ENCODE measurements at places on chromosomes 7 and 10. TPM values are rescaled to one million over a fixed set of nuclear protein-coding genes. Genes with fewer than 3 reads are reported as not detected.

Gene AUTS2
- 81.2 TPM for polyA plus RNA-seq

Gene SORCS1
- polyA plus RNA-seq: 19.8 TPM

Gene GJD4
- not detected for polyA plus RNA-seq

Gene SCIN
- polyA plus RNA-seq: 117 TPM

Gene LRRC17
- 93.8 TPM for polyA plus RNA-seq

Gene RBM17
- polyA plus RNA-seq: 139 TPM

Gene PAPOLB
- 0.06 TPM for polyA plus RNA-seq

Gene COPG2
- 69.7 TPM for polyA plus RNA-seq

Gene ITPRID1
- polyA plus RNA-seq: not detected

Gene FOXP2
- 9.8 TPM for polyA plus RNA-seq

Gene JAKMIP3
- 0.09 TPM for polyA plus RNA-seq

Gene DRGX
- not detected for polyA plus RNA-seq
